ENCODE measurements at places on chromosomes 7 and 10. TPM values are rescaled to one million over a fixed set of nuclear protein-coding genes. Genes with fewer than 3 reads are reported as not detected.

DNA sequence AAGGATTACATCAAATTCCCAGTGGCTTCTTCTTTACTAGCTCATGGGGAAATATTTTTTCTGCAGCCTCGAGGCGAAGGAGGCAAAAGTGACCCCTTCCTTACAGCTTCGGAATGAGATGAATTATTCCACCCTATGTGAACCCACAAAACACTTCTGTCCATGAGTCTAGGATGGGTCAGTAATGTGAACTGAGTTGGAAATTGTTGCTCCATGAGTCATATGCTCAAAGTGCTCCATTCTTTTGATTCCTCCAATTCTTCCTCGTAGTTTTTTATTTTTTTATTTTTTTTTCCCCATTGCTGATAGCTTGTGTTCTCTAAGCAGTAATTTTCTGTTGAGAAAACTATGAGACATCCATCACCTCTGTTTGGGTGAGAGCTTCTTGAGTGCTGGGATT lies 31.7 kb upstream of the FAM204A start:
- no peak for DNase-seq

- no peak for DNase-seq
These were observed 2.9 kb downstream of the ELFN1 start for GRCh38 chr7:1672851-1673486.

- no peak for DNase-seq
These were observed 135.9 kb downstream of the CUX1 start for GRCh38 chr7:101953248-101953819.

DNA sequence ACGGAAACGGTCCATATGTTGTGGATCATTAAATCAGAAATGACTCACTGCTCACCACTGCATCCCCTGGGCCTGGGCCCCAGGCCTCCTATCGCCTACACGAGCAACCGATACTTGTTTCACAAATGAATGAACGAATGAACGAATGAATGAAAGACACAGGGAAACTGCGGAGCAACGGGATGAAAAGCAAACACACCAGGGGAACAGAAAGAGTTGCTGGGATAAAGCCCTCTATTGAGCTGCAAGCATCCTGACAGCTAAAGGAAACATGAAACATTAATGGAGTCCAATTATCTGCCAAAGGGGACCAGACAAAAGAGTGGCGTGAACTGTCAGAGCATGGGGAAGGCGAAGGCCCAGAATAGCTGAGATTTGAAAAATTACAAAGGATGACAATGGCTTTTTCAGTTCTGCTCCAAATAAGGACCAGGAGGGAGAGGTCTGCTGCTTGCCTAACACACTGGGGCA lies 92.1 kb downstream of the GRB10 start:
- DNase-seq: no peak

MBL2 gene
- polyA plus RNA-seq: not detected

EXOSC1 gene
- 38.6 TPM for polyA plus RNA-seq

DNA sequence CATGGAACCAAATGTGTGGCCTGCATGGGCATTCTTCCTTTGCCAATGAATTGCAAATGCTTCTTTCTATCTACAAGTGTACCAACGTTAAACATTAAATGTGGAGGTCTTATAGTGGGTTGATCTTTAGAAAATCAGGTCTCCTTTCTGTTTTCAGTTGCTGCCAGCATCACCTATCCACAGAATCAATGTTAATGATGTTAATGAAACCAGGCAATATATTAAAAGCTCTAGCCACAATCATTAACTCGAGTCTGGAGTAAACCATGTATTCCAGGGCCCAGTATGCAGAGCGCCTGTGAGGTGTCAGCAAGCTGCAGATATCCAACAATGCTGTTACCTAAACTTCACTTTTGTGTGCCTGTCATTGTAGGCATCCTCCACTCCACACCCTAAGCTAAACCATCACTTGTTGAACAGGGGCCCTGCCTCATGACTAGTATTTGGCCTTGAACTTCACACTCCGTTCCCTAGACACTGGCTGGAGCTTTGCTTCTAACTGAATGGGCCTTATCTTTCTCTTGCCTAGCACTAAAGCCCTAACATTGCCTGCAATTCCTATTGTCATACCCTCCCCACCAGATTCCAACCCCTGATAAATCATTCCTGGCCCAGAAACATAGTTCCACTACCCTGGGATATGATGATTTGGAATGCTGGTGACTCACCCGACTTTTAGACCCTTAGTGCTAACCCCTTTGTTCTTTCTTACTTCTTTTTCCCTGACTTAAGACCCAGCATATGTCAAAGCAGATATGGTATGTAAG lies 24.3 kb upstream of the ITGB8 start:
- no peak for DNase-seq

DNA sequence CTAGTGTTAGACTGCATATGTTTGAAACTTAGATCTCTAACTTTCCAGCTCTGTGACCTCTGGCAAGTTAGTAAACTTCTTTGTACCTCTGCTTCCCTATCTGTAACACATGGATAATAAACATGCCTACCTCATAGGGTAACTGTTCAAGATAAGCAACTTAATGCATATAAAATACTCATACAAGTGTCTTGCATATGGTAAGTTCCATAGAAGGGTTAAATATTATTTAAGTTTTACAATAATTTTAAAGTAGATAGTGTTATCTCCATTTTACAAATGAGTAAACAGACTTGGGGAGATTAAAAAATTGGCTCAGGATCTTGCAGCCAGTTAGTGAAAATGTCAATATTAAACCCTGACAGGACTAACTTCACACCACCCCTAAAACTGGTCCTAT lies 30.1 kb upstream of the CD36 start:
- DNase-seq: no peak

MRC1 gene
- 8.2 TPM for polyA plus RNA-seq

RTKN2 gene
- polyA plus RNA-seq: 9.3 TPM

- no peak for DNase-seq
These were observed 322.6 kb downstream of the DGKB start for GRCh38 chr7:14579971-14580370.

FBH1 gene
- polyA plus RNA-seq: 87.5 TPM

DNA sequence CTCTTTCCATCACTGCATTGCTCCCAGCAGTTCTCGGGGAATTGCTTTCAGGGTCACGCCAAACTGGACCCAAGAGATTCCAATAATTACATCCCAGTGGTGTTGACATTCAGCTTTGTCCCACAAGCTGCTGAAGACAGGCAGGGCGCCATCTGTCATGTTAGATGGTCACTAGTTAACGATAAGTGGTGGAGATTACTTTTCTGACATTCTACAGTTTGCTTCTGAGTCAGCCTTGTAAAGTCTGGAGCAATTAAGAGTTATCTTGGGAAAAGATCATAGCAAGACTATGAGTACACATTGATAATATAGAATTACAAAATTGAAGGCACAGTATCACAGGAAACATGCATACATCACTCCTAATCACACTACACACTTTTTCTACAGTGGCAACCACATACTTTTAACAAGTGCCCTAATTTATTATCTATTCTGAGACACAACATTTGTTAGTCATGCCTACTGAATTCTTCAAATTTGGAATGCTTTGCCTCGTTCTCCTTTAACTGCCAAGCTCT lies 41.9 kb downstream of the SEMA3C start:
- DNase-seq: no peak

GRCh38 chr10:77266242-77266641 lies 371.4 kb downstream of the KCNMA1 start:
- no peak for DNase-seq

PNLIP gene
- polyA plus RNA-seq: not detected

Data from left renal cortex interstitium (tissue), 4 donors.